ENCODE measurements at places on chromosomes 13 and 19. TPM values are rescaled to one million over a fixed set of nuclear protein-coding genes. Genes with fewer than 3 reads are reported as not detected.

GRCh38 chr19:43490759-43491158, 13.8 kb downstream of the PHLDB3 start:
- no peak for DNase-seq

- no peak for DNase-seq
Observed at GRCh38 chr13:26695891-26696311, 64.7 kb downstream of the GPR12 start.

DNA sequence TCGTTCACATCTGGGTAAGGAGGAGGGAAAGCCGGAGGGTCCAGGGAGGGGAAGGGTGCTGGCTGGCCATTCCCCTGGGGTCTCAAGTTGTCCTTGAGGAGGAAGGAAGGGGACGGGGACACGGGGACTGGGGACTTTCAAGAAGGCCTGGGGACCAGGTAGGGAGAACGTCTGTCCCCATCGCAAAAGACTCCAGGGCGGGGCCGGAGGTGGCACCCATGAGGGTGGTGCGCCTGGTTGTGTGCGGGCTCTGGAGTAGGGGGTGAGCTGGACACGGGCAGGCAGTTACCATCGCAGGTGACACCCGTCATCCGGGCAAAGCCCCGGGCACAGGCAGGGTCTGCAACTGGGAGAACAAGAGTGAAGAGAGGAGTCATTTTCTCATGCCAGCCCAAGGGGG, 23.4 kb downstream of the FBN3 start:
- DNase-seq: no peak

GRCh38 chr19:45558399-45558878, 26.2 kb downstream of the OPA3 start:
- no peak for DNase-seq

- no peak for DNase-seq
Observed at GRCh38 chr19:1809678-1810077, 2.4 kb downstream of the ATP8B3 start.

DNA sequence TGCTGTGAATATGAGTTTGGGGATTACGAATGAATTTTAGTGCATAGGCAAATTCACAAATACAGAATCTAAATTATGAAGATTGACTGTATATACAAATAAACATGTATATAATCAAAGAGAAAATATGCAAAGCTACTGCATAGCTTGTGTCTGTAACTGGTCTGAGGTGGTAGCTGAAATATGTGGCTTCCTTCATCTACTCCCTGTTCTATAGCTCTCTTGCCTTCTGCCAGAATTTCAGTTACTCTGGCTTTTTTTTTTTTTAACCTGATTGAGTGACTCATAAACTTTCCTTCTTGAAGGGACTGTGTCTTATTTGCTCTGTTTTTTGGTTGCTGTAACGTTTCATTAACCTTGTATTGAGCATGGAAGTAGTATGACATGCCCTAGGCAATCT, 26.6 kb downstream of the DNAJC3 start:
- no peak for DNase-seq

DNA sequence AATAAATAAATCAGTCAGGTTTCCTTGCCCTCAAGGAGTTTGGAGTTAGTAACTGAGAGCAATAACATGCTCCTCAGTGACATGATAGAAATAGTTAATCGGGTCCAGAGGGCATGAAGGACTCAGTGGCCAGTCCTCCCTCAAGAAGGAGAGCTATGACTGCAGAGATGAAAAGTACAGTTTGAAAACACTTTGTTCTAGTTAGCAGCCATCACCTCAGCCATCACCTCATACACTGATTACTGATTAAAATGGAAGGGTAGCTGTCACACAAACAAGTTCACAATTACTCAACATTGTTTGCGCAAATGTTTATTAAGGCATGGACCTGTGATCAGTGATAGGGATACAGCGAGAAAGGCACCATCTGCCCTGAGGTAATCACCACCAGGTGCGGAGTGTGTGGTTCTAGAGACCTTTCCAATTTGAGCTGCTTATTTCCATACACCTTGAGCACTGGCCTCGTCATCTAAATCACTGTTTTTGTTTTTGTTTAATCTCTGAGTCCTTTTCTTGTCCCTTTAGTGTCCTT, 85.3 kb upstream of the RAP2A start:
- no peak for DNase-seq

The ATP13A1 gene
- polyA plus RNA-seq: 36.3 TPM

The STOML3 gene
- polyA plus RNA-seq: not detected

The OR7A17 gene
- polyA plus RNA-seq: not detected

The GJB2 gene
- 0.53 TPM for polyA plus RNA-seq

The PTH2 gene
- not detected for polyA plus RNA-seq

The ADAMTS10 gene
- polyA plus RNA-seq: 31.2 TPM

The TPRX1 gene
- not detected for polyA plus RNA-seq

The SSC5D gene
- polyA plus RNA-seq: 13.3 TPM

The CBLC gene
- not detected for polyA plus RNA-seq

The WTIP gene
- 24.1 TPM for polyA plus RNA-seq
